Renal pelvis (tissue), 12 donors: ENCODE measurements at places on chromosomes 13 and 19. TPM values are rescaled to one million over a fixed set of nuclear protein-coding genes. Genes with fewer than 3 reads are reported as not detected.

TTC9B gene
- 0.10 TPM for polyA plus RNA-seq

KIR2DL3 gene
- not detected for polyA plus RNA-seq

ZNF540 gene
- polyA plus RNA-seq: 6.8 TPM

SLC7A10 gene
- 0.52 TPM for polyA plus RNA-seq
